ENCODE measurements at places on chromosomes 7 and 10.

- DNase-seq: no peak
Observed at GRCh38 chr10:5645944-5646617, 20.3 kb downstream of the ASB13 start.

DNA sequence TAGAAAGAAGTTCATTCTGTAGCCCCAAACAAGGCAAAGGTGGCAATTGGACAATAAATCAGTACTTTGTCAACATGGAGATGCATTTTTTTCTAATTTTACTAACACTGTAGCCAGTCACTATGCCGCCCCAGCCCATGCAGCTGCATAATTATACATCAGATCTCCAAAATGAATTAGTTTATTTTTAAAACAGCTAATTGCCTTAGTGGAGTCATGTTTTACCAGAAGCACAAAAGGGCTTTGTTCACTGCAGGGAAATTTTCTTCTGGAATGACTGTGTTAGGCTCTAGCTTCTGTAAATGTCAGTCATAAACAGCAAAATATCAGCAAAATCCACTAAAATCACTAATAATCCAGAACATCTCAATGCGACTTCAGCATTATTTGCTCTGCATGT, 20.1 kb upstream of the HDAC9 start:
- DNase-seq: no peak

DNA sequence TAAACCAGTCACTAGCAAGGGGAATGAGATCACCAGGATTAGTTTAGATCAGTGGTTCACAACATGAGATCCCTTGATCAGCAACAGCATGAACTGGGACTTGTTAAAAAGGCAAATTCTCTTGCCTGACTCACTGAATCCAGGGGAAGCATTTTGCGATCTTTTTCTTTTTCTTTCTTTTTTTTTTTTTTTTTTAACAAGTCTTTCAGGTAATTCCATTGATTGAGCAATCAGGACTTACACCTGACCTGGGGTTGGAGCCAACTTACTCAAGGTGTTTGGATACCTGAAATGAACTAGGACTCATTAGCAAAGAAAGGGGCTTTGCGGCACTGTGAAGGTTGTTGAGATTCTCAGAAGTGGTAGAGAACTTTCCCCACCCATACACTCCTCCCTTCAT, 47.1 kb upstream of the PRR15 start:
- no peak for DNase-seq

DNA sequence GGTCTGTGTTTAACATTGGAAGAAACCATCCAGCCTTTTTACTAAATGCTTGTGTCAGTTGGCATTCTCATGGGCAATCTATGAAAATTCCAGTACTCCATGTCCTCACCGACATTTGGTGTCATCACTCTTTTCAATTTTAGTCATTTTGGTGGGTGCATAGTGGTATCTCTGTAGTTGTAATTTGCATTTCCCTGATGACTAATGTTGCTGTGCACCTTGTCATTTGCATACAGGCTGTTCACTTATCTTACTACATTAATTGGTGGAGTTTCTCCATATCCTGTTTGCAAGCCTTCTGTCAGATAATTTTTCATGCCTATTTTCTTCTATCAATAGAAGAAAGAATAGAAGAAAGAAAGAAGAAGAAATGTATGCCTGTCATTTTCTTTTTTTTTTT, 73.7 kb downstream of the PLPP4 start:
- no peak for DNase-seq

DNA sequence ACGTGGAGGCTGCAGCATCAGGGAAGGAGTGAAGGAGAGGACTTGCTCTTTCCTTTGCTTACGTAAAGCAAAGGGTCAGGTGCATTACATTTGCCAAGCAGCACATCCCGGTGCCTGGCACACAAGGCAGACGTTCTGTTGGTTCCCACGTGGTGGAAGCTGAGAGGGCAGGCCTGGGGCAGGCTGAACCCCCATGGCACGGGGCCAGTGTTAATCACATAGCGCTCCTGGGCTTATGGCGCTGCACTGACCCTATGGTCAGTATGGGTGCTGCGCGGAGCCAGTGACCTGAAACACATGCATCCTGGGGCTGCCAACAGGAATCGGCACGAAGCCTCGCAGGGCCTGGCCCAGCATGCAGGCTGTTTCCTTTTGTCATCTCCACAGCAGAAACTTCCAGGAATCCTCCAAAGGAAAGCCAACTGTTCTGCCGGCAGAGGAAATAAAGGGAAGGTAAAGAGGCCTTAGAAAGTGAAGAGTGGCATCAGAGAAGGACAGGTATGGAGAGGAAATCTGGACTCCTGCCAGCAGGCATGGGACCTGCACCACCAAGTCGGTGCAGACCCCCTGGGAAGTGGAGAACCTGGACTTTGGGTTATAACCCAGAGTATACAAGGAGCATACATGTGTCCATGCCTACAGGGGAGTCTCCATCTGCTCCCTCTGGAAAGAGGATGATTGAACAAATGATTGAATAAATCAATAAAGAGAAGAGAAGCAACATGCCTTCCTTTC, 560.2 kb downstream of the TCERG1L start:
- DNase-seq: no peak

DNA sequence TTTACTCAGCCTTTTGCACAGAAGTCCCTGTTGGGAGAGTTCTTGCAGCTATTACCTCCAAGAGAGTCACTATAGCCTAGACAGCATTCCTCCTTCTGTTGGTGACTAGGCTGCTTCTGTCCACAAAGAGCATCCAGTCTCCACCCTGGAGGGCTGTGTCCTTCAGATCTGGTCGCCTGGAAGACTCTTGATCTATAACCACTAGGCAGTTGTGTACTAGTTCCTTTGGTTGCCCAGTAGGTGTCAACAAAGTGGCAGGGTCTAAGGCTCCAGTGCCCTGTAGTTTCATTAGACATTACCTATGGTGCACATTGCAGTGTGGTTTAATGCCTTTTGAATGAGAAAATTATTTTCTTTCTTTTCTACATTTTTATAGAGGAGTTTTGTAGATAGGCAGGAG, 11.3 kb upstream of the AKR1C2 start:
- no peak for DNase-seq

DNA sequence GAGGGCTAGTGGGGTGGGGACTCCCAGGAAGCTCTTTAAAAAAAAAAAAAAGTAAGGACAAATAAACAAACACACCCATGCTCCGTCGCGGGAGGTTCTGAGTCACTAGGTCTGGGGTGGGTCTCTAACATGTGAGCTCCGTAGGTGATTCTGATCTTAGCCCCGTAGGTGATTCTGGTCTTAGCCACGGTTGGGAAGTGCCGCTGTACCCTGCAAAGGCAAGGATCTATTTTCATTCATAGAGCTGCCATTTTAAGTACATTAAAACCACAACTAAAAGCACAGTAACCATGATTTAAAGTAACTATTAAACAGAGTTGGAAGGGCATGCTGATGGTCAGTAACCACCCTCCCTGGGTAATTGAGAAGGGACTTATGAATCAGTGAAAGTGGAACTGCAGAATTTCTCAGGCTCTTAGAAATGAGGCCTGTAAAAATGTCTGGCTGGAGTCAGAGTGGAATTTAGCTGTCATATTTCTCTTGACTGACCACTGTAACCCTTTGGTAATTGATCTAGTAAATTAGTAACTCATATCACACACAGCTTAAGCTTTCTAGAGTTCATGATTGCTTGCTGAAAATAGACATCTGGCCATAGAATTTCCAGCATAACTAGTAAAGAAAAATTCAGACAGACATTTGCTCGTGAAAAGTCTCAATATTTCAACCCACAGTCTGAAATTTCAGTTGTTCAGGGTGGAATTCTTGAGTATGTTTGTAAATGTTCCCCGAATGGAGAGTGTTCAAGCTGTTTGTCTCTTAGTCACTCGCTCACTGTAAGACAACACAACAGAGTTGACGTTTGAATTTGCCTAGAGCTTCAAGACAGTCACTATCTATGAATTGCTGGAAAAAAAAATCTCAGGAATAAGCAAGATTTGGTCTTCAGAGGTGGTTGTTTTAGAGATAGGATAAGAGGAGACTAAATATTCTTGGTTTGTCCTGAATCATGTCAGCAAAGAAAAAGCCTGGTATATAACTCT, 34.2 kb upstream of the TCF7L2 start:
- DNase-seq: no peak
